ENCODE measurements at places on chromosomes 16 and 17.

DNA sequence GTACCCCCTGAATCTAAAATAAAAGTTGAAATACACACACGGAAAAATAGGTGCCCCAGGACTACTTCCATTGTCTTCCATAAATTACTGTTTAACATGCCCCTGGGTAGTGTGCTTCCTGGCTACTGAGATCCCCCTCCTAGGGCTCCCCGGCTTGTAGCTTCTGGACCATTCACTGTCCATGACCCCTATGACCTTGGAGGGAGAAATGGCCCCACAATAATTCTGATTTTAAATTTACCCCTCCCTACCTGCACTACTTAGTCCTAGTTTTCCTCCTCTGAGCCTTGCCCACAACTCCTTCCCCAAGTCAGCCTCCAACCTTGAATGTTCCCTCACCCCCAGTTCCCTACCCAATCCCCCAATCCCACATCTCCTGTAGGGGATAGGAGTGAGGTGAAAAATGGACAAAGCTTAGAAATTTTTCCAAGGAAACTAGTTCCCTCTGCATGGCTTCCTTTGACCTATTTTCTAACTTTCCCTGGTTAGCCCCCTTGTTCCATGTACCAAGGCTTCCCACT, 9.5 kb upstream of the MSL1 start:
- DNase-seq: no peak

- DNase-seq: no peak
These were observed 2.8 kb upstream of the DYNC1LI2 start for GRCh38 chr16:66754211-66754610.

- no peak for DNase-seq
These were observed 524 bp downstream of the EFTUD2 start for GRCh38 chr17:44898768-44899073.

DNA sequence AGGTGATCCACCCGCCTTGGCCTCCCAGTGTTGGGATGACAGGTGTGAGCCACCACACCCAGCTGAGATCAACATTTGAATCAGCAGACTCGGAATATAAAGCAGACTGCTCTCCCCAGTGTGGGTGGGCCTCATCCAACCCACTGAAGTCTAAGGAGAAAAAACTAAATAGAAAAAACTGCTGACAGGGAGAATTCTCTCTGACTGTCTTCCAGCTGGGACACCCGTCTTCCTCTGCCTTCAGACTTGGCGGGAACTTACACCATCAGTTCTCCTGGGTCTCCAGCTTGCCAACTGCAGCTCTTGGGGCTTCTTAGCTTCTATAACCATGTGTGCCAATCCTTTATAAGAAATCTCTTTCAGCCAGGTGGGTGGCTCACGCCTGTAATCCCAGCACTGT, 90.7 kb downstream of the MRM3 start:
- DNase-seq: no peak

DNA sequence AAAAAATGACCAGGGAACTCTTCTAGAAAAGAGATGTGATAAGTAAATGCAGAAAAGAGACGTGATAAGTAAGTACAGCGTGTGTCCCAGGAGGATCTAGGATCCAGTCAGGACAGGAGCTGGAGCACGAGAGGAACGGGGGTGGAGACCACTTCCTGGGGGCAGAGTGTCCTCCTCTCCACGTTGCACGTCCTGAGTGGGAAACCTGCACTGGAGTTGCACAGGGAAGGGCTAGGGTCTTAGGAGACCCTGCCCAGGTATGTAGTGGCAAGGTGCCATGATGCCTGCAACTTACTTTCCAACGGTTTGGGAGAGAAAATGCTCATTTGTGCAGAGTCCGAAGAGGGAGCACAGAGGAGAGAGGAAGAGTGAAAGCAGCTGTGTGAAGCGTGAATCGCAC, 55.8 kb downstream of the RNF213 start:
- DNase-seq: no peak

GRCh38 chr17:51224402-51225262, 35.2 kb downstream of the MBTD1 start:
- DNase-seq: no peak

Measured in osteocyte (in vitro differentiated cells).